Placental pericyte (primary cell): ENCODE measurements at places on chromosomes 4 and X. TPM values are rescaled to one million over a fixed set of nuclear protein-coding genes. Genes with fewer than 3 reads are reported as not detected.

PDE5A gene
- 85.3 and 105 TPM in 2 replicates for total RNA-seq

SLITRK4 gene
- total RNA-seq, result 0.22 and 7.0 TPM in 2 replicates

GPR50 gene
- not detected in 2 replicates for total RNA-seq

CFP gene
- 0.22 and 0.57 TPM in 2 replicates for total RNA-seq

ARX gene
- total RNA-seq, result not detected in 2 replicates

PNMA5 gene
- total RNA-seq, result not detected in 2 replicates
